ENCODE measurements at places on chromosomes 7 and 10.

GRCh38 chr7:108568801-108569380, 615 bp downstream of the THAP5 start:
- DNase-seq: peak; percentile 11

DNA sequence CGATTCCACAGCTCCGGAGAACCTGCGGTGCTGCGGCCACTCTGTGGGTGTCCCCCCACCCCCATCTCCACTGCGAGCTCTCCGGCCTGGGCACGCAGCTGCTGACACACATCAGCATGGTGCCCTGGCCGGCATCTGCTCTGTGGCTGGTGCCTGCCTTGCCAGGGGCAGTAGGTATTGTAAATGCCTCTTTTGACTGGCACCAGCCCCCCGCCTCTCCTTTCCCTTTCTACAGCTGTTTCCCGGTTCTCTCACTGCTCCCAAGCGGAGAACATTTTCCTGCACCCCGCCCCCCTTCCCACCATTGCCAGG, 357.1 kb upstream of the ZNF32 start:
- no peak for DNase-seq

- DNase-seq: no peak
Measured at GRCh38 chr7:44163591-44163990, 22.5 kb upstream of the MYL7 start.

GRCh38 chr10:61882621-61883370, 18.7 kb upstream of the ARID5B start:
- no peak for DNase-seq

DNA sequence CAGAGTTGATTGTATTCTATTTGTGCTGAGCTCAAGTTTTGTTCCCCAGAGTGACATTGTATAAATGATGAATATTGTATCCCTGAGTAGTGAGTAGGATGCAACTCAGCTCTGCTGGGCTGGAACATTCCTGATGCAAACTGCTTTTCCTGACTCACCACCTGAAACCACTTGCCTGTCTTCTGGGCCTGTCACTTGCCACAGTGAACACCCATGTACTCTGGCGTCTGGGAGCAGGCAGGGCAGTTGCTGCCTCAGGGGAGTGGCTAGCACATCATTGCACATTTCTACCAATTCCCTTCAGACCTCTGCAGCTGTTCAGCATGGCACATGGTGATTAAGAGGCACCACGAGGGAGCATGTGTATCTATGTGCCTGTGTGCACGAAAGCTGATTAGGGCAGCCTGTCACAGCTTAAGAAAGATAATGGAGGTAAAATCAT, 157.3 kb downstream of the SND1 start:
- no peak for DNase-seq

DNA sequence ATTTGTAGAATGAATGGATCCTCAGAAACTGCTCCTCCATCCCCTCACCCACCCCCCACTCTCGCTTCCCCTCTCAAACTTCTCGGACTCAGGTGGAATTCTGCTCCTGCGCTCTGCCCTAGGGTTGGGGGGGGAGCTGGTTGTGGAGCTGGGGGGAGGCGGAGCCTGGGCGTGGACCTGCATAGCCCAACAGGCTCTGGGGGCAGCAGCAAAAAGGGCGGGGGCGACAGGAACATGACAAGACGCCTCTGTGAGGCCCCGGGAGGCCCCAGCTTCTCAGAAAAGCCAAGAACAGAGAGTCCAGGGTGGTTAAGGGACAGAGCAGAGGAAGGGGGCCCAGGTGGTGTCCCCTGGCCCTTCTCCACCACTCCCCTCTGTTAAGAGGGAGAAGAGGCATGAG, 3.5 kb downstream of the TSC22D4 start:
- no peak for DNase-seq

DNA sequence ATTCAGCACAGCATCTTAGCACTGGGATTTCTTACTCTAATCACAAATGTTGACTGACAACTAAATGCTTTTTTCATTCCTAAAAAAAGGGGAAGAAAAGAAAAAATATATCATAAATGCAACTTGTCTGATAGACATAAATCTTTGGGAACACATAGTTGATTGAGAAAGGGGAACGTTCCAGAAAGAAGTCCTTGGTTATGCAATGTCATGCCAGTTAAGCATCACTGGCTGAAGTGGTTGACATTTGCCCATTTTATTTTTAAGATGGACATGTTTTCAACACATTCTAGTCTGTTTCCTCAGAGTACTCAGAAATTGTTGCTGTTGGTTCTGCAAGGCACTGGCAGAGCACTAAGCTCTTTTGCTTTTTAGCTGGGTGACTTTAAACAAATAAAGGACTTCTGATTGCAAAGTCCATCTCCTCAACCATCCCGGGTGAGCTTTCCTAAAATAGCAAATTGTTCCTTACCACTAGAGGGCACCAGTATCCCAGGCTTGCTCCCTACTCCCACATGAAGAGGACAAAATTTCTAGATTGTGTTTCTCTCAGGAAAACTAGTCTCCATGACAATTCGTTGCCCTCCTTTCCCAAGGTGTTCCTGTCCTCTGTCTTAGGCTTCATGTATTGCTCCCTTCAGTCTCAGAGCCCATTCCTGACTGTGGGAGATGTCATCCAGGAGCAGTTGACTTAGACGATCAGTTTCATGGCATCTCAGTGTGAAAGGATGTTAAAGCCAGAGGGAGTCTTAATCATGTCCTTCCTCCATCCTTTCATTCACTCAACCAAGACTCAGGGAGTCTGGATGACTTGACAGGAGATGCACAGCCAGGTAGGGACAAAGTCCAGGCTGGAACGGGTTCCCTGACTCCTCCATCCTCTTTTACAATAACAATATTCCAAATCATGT, 23.9 kb downstream of the OPALIN start:
- DNase-seq: peak; percentile 17

GRCh38 chr7:105835441-105835840, 41.0 kb downstream of the ATXN7L1 start:
- DNase-seq: no peak

DNA sequence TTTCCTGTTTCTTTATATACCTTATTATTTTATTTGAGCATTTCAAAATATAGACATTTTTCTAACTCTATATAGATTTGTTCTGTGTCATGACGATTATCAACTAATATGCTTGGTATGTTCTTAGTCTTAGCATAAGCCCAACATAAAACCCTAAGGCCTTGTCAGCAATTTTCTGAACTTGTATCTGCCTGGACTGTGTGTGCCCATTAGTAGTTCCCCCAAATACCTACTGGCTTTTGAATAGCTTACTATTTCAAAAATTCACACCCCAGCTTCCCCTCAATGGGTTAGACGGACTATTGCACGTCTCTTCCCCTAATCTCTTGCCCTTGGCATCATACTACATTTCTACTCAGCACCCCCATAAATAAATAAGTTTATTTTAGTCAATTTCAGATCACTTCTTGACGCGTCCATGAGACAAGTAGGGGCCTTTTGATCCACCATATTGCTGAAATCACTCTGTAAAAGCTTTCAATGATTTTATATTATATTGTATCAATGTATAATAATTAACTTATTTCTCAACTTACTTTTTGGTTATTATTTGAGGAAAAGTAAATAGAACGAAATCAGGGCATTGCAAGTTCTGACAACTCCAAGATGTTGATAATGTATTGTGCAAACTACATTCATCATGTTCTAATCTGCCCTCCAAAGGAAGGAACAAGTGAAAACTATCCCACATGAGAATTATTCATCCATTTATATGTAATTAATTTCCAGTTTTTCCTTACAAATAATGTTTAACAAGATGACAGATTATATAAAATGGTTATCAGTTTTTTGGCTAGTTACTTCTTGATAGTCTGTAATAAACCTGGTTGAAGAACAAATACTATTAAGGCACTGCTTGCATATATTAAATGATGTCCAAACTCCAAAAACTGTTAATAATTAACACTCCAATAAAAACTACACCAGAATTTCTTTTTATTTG, 1.1 kb upstream of the AKR1C3 start:
- DNase-seq: no peak

GRCh38 chr7:34163956-34164355, 258.6 kb downstream of the BMPER start:
- DNase-seq: no peak

DNA sequence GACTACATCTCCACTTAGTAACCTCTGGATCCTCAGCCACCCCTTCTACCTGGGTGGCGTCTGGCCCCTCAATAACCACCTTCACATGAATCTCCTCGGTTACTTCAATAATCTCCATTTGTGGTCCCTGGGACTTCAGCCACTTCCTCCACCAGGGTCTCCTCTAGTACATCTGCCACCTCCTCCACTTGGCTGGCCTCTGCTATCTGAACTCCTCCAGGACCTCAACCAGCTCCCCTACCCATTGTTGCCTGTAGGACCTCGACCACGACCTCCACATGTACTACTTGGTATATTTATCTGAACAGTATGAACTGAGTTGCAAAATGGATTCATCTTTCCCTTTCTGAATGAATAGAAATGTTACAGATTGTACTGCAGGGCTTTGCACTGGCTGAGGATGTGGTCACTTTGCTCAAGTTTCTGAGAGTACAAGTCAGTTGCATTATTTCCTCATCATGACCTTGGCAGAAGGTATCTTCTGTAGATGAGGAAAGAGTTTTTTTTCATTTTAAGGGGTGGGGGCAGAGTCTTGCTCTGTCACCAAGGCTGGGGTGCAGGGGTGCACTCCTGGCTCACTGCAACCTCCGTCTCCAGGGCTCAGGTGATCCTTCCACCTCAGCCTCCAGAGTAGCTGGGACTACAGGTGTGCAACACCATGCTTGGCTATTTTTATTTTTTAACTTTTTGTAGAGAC, 36.0 kb downstream of the MAT1A start:
- no peak for DNase-seq

DNA sequence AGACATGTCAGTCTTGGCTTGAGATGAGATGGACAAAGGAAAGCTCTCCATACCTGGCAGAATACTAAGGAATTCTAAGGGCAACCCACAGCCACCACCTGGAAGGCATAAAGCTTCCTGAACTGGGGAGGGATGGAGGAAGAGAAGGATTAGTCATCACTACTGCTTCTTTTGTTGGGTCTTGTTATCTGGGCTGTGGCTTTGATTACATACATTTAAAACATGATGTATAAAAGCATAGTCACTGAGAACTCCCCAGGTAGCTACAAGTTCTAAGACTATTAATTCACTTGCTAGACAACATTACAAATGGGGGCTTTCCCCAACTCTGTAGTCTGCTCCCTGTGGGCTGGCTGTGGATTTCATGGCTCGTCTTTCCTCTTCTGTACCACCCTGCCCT, 58.2 kb downstream of the RBM33 start:
- DNase-seq: no peak

GRCh38 chr7:85160223-85160622, 26.6 kb downstream of the SEMA3D start:
- DNase-seq: no peak

- no peak for DNase-seq
Measured at GRCh38 chr10:6498771-6499170, 81.3 kb downstream of the PRKCQ start.

GRCh38 chr10:72068901-72069446, 19.4 kb downstream of the SPOCK2 start:
- no peak for DNase-seq

- DNase-seq: no peak
Measured at GRCh38 chr10:50469778-50470193, 154.0 kb downstream of the SGMS1 start.

DNA sequence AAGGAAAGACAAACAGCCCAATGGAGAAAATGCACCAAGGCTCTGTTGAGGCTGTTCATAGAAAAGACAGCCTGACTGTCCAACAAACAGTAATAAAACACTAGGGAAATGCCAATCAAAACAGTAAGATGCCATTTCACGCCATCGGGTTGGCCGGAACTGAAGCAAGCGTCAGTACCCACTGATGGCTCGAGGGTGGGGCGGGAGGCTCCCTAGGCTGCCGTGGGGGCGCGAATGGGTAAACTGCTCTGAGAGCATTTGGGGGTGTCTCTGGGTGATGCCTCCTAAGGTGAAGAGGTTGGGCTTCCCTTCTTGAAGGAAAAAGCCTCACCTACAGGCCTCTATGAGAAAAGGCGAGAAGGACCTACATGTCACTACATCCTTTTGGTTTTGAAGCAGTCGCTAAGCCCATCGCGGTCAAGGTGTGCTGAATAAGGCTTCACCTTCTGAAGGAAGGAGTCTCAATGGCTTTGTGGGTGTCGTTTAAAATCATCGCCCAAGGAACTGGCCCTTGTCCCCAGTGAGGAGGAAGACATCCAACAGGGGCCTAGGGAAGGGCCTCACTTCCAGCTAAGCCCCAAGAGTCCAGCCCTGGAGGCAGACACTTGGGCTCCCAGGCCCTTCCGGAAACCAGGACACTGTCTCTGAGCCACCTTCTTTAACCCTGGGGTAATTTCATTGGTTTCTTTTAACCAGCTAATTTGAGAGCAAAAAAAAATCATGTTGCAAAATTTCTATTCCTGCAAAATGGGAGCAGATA, 98.5 kb upstream of the PPP2R2D start:
- DNase-seq: no peak

DNA sequence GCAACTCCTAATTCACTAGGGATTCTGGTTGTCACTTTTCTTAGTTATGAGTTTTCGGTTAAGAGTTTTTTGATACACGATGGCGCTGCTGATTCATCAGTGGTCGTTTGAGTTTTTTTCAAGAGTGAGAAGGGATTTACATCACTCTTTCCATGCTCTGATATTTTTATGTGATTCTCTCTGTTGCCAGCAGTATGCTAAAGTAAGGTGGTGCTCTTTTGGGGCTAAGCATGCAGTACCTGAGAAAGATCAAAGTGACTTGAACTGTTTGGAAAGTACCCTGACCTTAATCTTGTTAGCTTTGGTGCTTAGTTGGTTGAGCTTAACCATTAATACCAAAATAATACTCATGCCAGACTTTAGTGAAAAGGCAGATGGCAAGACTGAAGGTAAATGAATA, 28.1 kb downstream of the STAMBPL1 start:
- no peak for DNase-seq

- DNase-seq: no peak
Measured at GRCh38 chr10:17064435-17064834, 65.2 kb downstream of the CUBN start.

GRCh38 chr7:81175275-81175940, 256.6 kb upstream of the SEMA3C start:
- no peak for DNase-seq

GRCh38 chr7:620056-620455, 100.4 kb upstream of the PDGFA start:
- DNase-seq: no peak

- no peak for DNase-seq
Measured at GRCh38 chr7:107262857-107263256, 94.1 kb downstream of the HBP1 start.

GRCh38 chr7:132516042-132516840, 60.0 kb downstream of the PLXNA4 start:
- no peak for DNase-seq

DNA sequence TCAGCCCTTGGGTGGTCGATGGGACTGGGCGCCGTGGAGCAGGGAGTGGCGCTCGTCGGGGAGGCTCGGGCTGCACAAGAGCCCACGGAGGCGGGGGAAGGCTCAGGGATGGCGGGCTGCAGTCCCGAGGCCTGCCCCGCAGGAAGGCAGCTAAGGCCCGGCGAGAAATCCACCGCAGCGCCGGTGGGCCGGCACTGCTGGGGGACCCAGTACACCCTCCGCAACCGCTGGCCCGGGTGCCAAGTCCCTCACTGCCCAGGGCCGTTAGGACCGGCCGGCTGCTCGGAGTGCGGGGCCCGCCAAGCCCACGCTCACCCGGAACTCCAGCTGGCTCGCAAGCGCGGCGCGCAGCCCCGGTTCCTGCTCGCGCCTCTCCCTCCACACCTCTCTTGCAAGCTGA, 138.4 kb downstream of the BAMBI start:
- DNase-seq: no peak

All from renal cortex interstitium (tissue), 15 donors.